ENCODE measurements at places on chromosomes 6 and 20.

DNA sequence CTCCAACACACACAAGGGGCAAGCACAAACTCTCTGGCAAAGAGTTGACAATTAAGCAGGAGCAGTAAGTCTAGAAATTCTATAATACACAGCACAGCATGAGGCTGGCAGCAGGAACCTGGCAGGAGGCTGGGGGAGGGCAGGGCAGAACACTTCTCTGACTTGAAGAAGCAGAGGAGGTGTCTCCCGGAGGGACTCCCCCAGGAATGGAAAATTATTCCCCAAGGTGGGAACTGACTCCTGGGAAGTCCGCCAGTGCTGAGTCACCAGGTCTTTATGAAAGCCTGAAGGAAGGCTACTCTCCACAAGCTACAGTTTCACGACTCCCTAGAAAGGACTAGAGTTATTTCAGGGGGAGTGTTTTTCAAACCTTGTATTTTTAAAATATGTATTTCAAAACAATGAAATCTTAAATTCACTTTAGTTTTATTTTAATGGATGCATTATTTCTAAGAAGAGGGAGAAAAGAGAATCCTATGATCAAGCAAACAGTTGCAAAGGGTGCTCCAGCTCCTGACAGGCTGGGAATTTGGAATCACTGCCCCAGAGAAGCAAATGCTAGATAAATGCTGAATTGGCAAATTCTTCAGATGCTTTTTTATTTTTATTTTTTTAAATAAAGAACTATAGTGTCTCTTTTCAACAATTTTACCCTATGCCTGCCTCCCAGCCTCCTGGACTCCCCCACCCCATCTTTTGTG lies 192.8 kb downstream of the LY86 start:
- no peak for DNase-seq

- DNase-seq, result no peak
Measured at GRCh38 chr6:69866770-69867638, 648 bp downstream of the COL19A1 start.

- no peak for DNase-seq
Measured at GRCh38 chr6:39357998-39358686, 35.6 kb upstream of the KCNK16 start.

GRCh38 chr20:5364136-5364821 lies 47.5 kb upstream of the PROKR2 start:
- no peak for DNase-seq

- DNase-seq, result no peak
Measured at GRCh38 chr20:31815408-31816188, 3.6 kb upstream of the MYLK2 start.

- DNase-seq, result no peak
Measured at GRCh38 chr6:33313709-33314514, at the start of gene TAPBP. Gene TAPBP (minus strand): TSS chr6:33314078. CDS start chr6:33314041, 37 bp downstream.

DNA sequence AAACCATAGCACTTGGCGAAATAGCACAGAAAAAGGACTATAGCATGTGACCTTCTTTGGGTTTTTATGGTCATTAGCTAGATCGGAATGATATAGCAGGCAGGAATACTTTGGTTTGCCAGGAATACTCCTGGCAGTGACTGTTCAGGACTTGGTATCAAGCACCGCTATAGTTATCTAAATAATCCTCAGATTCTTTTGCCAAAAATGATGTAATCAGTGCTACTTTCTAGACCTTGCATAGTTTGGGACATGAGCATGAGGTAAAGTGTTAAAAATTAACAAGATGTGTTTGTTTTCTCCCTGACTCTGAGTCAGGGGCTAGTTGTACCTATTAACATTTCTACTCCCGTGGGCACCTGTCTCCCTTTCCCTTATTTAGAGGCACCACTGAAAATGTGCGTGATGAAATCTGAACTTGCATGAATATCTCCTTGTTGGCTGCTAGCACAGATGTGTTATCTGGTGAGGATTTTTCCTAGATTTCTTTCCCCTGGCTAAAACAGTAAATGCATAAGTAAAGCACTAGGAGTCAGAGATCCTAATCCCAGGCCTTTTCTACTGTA lies 511.0 kb downstream of the CDKAL1 start:
- DNase-seq, result no peak

GRCh38 chr20:31484001-31484400 lies 8.9 kb downstream of the REM1 start:
- DNase-seq, result no peak

DNA sequence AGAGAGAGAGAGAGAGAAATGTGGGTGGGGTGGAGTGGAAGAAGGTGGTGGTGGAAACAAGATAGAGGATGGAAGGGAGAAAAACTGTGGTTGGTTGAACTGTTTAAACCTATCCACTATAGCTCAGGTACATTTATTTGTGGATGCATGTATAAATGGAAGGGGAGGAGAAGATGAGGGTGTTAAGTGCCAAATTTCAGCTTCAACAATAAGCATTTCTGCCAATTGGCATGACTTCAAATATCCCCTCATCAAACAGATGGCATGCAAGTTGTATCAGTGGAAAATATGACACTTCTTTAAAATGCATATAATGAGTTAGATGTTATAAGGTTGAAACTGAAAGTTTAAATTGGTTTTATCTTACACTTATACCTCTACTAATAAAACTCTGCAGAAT lies 216.1 kb downstream of the LMBRD1 start:
- no peak for DNase-seq

GRCh38 chr20:24441661-24442060 lies 27.8 kb upstream of the SYNDIG1 start:
- DNase-seq, result no peak

- DNase-seq, result no peak
Measured at GRCh38 chr20:21575981-21576740, 62.3 kb upstream of the NKX2-2 start.

- no peak for DNase-seq
Measured at GRCh38 chr6:158912655-158913054, 87.3 kb downstream of the RSPH3 start.

DNA sequence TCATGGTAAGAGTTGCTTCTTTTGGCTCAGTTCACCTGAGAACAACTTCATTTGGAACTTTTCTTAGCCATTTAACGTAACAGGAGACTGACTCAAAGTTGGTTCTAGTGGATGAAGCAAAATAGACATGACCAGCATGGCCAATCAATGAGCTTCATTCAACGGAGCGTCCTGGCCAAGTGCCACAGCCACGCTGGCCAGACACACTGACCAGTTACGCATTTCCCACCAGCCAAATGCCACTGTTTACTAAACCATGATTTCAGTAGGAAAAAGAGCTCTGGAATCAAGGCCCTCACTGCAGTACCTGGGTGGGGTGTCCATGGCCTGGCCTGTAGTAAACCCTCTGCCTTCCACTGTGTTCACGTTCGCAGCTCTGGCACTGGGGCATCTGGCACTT lies 80.4 kb downstream of the POPDC3 start:
- DNase-seq, result no peak

GRCh38 chr6:151482290-151482689 lies 11.5 kb upstream of the CCDC170 start:
- DNase-seq, result no peak

DNA sequence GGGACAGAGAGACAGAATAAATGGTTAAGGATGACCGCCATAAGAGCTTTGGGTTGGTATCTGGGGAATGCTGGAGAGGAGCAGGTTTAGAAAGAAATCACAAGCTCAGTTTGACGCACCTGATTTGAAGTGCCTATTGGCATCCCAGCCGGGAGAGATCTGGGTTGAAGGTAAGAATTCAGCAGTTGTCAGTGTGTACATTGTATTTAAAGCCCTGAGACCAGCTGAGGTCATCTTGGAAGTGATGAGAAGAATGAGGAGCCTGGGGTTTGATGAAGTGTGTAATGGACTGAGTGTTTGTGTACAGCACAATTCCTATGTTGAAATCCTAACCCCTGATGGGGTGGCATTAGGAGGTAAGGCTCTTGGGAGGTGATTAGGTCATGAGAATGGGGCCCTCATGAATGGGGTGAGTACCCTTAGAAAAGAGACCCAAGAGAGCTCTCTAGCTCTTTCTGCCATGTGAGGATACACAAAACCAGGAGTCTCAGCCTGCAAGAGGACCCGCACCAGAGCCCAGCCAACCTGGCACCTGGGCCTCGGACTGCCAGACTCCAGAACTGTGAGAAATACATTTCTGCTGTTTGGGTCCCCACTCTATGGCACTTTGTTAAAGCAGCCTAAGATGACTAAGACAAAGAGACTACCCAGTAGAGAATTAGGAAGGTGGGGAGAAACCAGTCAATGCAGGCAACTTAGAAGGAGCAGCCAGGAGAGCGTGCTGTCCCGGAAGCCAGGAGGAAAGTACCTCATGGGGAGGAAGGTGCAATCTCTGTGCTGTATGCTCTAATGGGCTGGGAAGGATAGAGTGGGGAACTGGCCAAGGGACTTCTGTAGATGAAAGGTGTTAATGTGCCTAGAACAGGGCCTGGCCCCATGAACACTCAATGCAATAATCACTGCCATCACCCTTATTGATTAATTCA lies 133.7 kb upstream of the SLC24A3 start:
- DNase-seq, result no peak

DNA sequence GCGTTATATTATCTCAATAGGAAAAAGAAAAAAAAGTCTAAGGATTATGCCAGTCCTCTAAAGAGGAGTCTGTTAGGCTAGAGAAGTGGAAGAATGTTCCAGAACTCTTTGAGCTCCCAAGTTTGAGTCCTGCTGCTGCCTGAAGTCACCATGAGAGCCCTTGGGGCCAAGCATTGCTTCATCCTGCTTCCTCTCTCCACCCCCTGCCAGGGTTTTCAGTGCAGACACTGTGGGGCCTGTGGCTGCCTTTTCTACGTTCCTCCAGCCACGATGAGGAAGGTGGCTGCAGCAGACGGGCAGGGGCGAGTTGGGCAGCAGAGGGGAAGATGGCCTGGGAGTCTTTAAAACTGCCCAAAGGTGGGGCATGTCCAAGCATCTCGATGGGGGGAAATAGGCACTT lies 214.4 kb upstream of the KCNG1 start:
- DNase-seq, result no peak

- DNase-seq, result no peak
Measured at GRCh38 chr20:39631557-39631956, 669.4 kb downstream of the DHX35 start.

DNA sequence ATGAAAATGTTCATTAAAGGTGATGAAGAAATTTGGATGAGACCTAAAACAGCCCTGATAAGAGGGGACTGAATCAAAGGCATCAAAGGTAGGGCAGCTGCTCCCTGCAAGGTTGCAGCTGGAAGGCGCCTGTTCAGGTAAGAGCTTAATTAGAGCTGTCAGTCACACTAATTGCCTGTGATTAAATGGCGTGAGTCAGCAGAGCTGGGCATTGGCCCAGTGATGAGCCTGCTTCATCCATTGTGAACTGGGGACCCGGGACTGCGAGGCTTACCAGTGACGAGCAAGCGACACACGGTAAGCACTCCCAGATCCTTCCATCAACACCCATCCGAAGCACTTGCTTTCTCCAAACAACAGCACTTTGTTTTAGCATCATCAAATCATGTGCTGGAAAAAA lies 621.5 kb upstream of the CDH4 start:
- DNase-seq, result no peak

- DNase-seq, result no peak
Measured at GRCh38 chr6:1322696-1323219, 10.9 kb downstream of the FOXQ1 start.

DNA sequence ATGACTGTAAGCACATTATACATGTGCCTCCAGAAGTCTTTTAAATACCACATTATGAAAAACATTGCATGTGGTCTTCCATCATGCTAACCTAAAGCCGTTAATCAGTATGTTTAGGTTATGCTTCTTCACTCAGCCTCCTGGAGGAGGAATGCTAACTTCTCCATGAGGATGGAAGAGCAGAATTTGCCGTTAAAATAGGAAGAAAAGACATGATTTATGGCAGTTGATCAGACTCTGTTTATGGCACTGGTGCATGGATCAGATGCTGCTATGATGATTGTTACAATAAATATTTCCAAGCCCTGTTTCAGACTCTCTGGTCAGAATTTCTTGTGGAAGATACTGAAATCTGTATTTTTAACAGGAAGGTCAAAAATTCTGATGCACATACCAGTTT lies 31.7 kb downstream of the MAP3K4 start:
- no peak for DNase-seq

GRCh38 chr6:154632119-154632518 lies 101.1 kb upstream of the SCAF8 start:
- DNase-seq, result no peak

DNA sequence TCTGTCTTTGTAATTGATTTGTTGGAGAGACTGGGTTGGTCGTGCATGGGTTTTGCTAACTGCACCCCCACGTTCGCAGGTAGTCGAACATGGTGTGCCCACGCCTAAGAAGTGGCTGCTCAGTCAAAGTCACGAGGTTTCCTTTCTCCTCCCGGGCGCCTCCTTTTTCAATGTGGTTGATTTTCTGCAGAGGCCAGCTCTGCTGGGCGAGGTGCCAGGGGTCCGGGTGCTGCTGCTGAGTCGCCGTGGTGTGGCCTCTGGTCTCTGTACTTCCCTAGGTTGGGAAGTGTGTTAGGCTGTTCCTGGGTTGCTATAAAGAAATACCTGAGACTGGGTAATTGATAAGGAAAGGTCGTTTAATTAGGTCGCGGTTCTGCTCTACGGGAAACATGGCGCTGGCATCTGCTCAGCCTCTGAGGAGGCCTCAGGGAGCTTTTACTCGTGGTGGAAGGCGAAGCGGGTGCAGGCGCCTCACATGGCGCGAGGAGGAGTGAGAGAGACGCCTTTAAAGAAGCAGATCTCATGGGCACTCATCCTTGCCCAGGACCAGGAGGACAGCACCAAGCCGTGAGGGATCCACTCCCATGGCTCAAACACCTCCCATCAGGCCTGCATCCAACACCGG lies 14.1 kb downstream of the OSBPL2 start:
- DNase-seq, result no peak

- DNase-seq, result no peak
Measured at GRCh38 chr6:14585689-14586088, 468.1 kb downstream of the CD83 start.

GRCh38 chr20:9498322-9498721 lies 16.1 kb upstream of the LAMP5 start:
- DNase-seq, result no peak

- no peak for DNase-seq
Measured at GRCh38 chr6:43302126-43302525, 4.1 kb downstream of the SLC22A7 start.

GRCh38 chr6:169253337-169254238 lies at the start of gene THBS2:
Gene THBS2 (minus strand): TSS chr6:169253846. CDS start chr6:169250784, 3,062 bp downstream.
- no peak for DNase-seq
